ENCODE measurements at places on chromosomes 7 and 10.

DNA sequence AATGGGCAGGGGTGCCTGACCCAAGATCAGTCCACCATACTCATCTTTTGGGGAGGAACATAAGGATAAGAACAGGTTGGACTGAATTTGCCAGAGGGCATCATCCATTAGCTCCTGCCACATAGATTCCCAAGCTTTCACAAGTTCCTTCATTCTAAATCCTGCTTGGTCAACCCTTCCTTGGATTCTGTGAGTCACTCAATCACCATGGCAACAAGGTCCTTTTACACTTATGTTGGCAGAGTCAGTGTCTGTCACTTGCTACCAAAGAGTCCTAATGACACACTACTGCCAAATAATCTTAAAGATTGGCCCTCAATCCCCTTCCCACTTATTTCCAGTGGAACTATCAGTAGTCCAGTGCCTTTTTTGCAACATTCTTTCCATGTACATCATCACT is 5.0 kb upstream of the LGI1 start:
- no peak for DNase-seq

DNA sequence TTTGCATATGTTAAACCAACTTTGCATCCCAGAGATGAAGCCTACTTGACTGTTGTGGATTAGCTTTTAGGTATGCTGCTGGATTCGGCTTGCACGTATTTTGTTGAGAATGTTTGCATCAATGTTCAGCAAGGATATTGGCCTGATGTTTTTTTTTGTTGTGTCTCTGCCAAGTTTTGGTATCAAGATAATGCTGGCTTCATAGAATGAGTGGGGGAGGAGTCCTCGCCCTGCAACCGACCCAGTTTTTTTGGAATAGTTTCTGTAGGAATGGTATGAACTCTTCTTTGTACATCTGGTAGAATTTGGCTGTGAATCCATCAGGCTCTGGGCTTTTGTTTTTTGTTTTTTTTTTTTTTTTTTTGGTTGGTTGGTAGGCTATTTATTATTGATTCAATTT is 147.9 kb downstream of the AHR start:
- no peak for DNase-seq

DNA sequence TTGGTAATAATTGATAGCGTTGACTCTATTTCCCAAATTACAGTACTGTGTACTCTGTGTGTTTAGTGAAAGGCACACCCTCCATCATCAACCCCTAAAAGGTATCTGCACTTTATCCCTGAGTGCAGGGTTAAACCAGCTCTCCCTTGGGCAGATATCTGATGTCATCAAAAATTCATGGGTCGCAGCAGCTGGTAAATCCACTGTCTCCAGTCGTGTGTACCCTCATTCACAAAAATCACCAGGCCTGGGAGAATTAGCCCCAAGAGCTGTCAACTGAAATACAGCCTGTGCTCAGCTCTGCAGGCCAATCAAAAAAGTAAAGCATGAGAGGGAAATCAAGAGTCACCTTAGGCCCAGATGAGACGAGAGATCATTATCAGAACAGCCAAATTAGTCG is 103.7 kb downstream of the HIP1 start:
- DNase-seq = no peak

DNA sequence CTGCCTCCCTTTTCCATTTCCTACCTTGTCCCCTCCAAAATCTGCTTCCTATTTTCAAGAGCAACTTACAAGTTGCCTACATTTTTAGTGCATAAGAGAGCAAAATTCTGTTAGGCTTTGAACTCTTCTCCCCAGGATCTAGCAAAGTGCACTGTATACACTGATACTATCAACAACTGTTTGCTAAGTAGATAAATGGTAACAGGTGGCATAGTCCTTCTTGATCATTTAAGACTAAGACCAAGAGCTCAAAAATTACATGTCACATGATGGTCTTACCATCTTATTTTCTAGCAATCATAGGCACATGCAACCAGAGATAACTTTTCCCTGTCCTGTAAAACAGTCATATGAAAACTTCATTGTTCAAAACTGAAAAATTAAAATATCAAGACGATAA is 16.2 kb downstream of the FAM3C start:
- DNase-seq = no peak

GRCh38 chr7:80488406-80488805 is 23.5 kb downstream of the GNAT3 start:
- no peak for DNase-seq

DNA sequence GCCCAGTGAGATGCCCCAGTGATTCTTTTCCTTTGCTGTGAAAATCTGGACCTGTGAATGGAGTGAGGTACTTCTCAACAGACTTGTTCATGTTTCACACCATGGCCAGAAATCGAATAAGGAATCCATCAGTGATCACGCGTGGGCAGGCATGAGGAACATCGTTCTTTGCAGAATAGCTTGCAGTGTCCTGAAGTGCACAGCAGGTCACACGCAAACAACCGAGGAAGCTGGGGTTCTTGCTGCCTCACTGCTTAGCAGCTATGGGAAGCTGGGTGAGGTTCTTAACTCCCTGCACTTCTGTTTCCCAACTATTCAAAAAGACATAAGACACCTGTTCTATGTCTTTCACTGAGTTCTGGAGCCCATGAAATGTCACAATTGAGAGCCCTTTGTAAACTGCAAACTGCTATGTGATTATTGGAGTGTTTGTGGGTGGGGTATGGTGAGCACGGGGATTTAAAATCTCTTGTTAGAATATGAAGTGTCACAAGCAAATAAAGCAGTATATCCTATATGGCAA is 253.4 kb downstream of the KIAA1217 start:
- DNase-seq = no peak

DNA sequence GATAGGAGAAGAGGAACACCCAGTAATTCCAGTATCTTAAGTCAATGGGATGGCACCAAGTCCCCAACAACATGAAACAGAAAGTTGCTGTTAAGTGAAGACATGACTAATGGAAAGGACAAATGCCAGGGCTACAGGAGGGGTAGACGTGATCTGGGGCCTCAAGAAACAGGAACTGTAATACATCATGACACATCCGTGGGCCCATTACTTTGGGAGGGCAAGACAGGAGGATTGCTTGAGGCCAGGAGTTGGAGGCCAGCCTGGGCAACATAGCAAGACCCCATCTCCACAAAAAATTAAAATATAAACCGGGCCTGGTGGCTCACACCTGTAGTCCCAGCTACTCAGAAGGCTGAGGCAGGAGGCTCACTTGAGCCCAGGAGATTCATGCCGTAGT is 408.6 kb upstream of the PRKCQ start:
- DNase-seq = peak; percentile 94

GRCh38 chr7:36360244-36360643 is 29.4 kb upstream of the ANLN start:
- no peak for DNase-seq

- no peak for DNase-seq
Measured at GRCh38 chr10:8331387-8331786, 276.9 kb downstream of the GATA3 start.

Measured in MV-4-11 (cell line).